ENCODE measurements at places on chromosomes 6 and 20.
A peak's percentile ranks its signal among the peaks of the same experiment; 100 is the strongest.

DNA sequence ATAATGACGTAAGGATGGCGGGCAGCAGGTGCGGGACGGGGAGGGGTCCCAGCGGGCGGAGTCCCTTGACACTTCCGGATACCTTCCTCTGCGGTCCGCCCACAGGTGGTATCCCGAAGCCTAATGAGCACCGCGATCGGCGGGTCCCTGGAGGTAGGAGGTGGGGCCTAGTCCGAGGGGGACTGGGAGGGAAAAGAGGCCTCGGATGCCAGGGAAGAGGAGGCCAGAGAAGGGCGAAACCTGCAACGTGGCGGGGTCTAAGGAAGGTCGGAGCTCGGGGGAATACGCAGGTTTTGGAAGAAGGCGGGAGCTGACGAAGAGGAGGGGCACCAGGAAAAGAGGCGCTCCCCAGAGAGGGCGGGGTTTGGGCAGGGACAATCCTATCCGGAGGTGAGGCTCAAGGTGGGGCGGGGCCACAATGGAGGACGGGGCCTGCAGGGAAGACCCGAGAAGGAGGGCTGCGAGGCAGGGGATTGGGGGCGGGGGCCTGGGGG lies 3.7 kb downstream of the PRSS16 start:
- DNase-seq: peak; percentile 20

- DNase-seq: no peak
Measured at GRCh38 chr6:51648236-51648635, 439.2 kb downstream of the PKHD1 start.

DNA sequence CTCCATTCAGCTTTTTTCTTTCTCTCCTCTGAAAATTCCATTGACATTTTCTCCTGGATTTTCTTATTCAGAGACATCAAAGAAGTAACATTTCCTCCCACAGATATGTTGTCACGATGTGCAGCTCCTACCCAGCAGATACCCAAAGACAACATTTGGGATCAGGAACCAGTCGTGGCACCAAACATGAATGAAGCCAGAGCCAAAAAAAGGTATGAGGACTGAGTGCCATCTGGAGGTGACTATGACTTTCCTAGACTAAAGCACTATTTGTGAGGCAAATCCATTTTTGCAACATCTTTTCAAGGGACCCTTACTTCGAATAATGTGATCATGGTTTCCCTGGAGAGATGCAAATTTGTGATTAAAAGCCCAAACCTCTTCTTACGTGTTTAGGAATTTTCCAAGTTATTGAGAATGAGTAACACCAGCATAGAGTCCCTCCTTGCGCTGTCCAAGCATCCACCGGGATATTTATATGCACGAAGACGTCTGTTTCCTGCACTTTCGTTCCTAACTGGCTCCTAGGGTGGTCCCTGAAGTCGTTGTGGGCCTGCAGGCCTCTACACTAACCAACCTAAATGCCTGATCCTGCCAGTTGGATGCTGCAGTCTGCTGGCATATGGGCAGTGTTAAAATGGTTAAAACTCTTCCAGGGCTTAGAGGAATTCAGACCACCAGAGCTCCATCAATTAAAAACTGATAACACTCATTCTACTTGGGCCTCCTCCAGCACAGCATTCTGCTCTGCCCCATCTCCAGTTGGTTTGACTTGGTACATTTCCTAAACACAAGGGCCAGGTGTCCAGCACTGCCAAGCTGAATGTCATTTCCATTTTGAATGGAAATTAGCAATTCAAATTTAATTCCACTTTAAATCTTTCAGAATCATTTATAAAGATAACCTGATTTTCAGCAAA lies 256.6 kb downstream of the C6orf118 start:
- no peak for DNase-seq

GRCh38 chr20:62209850-62210495 lies 10.1 kb downstream of the HRH3 start:
- no peak for DNase-seq

DNA sequence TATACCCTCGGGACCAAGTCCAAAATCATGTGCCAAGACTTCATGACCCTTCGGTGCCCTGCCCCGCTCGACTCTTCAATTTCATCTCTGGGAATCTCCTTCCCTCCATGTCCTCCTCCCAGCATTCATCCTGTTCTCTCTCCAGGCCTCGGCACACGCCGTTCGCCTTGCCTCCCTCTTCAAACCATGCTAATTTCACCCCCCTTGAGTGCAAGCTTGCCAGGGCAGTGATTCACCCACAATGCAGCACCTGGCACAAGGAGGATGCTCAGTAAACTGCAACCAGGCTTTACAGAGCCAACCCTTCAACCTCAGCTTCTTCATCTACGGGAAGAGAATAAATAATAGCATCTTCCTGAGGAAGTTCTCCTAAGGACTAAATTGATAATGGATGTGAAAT lies 4.1 kb downstream of the KCNS1 start:
- DNase-seq: no peak

DNA sequence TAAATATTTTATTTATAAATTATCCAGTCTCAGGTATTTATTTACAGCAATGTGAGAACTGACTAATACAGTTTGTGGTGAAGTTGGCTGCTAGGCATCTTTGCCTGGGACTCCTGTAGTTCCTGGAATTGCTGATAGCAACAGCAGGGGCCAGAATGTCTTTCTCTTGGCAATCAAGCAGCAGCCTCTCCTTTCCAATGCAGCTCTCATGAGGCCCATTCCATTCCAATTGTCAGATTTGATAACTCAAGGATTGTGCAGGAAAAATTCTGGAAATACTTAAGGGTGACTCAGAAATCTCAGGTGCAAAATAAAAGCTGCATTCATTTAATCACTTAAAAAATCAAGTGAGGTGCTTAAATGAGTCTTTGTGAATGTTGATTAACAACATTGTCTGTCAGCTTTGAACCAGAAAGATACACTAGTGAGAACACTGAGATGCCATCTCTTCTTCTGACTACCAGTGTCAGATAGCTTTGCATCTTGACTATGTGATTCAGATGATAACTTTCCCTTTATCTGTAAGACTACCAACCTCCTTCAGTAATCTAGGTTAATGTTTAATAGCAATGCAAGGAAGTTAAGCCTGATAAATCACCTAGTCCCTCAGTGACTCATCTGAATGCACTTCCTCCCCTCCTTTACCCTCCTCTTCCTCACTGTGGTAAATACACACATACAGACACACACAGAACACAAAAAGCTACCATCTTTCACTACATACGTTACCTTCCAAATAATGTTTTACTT lies 32.1 kb upstream of the COL21A1 start:
- no peak for DNase-seq

DNA sequence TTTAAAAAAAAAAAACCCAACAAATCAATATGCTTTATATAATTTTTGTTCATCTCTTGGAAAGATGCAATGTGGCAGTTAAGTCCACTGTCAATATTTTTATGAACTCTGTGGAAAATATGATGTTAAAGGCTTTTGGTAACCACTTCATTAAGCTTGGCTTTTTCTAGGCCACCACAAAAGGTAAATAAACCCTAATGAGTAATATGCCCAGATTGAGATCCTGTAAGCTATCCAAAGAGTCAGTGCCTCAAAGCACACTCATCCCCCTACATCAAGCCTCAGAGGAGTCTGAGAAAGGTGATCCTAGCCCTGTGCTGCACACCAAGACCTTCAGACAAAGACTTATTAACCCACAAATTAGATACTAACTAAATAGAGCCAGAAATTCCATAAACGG lies 121.1 kb downstream of the CDC5L start:
- no peak for DNase-seq

- no peak for DNase-seq
Measured at GRCh38 chr20:58783511-58784011, 67.1 kb downstream of the GNAS-AS1 start.

GRCh38 chr6:49744259-49744658 lies at the start of gene CRISP3:
Gene CRISP3, minus strand, starts transcription at chr6:49744388. Its CDS starts 21 bp downstream, at chr6:49744367.
- no peak for DNase-seq

GRCh38 chr20:19375801-19376200 lies 163.4 kb downstream of the SLC24A3 start:
- DNase-seq: no peak

- DNase-seq: no peak
Measured at GRCh38 chr6:144690133-144690532, 405.0 kb downstream of the UTRN start.

GRCh38 chr6:27687154-27688013 lies 214.5 kb upstream of the ZNF184 start:
- DNase-seq: peak; percentile 51

DNA sequence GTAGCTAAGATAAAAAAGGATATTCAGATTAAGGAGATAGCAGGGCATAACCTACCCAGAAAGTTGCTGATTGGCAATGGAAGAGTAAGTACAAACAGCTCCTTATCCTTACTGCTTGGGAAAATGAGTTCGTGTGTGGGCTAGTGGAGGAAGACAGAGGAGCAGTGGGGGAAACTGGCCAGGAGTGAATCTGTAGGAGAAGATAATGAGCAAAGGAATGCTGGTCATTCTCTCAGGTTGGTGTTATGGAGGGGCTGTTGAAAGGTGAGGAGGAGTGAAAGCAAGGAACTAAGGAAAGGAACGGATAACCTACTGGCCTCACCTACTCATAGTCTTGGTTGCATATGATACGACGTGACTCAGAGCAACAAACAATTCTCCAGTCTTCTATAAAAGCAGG lies 7.3 kb upstream of the GJB7 start:
- DNase-seq: no peak

- DNase-seq: no peak
Measured at GRCh38 chr6:38261626-38262025, 378.1 kb downstream of the BTBD9 start.

DNA sequence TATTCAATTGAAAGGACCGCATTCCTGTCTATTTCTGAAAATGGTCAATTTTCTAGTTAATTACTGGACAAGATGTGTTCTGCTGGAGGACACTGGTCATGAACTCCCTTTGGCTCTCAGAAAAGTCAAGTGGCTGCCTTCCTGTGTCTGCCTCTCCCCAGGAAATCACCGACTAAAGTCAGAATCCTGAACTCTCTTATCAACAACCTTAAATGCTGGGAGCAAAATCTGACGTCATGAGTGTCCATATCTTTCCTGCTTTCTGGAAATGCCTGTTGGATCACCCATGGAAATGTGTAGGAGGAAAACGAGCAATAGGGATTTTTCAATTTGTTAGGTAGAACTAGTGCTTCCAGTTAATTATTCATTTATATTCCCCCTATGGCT lies 53.5 kb upstream of the PLCB1 start:
- no peak for DNase-seq

DNA sequence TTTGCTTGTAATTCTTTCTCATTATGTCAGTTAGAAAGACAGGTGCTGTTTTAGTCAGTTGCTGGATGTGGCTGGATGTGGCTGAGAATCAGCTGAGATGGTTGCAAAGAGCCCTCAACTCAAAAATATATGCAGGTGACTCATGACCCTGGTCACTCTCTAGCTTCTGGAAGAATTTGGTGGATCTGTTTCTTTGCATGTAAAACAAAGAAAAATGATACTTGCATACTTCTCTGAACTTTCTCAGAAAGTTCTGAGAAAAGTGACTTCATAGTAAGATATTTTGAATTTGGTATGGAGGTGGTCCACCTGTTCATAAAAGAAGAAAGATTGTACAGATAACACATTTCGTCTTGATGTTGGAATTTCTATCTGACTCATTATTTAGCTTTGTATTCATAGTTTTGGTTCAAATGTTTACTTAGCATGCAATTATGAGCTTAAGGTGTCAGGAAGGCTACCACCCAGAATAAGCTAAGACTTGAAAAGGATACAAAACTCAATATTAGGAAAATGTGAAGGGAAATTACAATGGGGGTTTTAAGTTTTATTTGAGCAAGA lies 163.2 kb upstream of the OLIG3 start:
- DNase-seq: no peak

GRCh38 chr6:136411025-136411325 lies 121.3 kb upstream of the BCLAF1 start:
- no peak for DNase-seq

DNA sequence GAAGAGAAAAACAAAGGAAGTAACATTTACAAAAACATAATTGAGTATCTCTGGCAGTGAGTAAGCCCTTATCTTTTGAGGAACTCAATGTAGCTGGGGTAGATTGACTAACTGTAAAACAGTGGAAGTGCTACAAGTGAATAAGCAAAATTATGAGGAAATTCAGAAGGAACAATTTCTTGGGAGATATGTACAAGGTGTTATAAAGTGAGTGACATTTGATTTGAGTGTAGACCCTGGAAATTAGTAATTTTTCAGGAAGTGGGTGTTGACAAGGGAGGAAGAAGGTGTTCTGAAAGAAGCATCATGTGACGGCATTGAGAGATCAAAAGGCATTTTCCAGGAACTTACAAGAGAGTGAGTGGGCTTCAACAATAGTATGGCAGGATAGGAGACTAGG lies 22.2 kb downstream of the XRN2 start:
- DNase-seq: no peak
